ENCODE measurements at places on chromosomes 11 and 22. TPM values are rescaled to one million over a fixed set of nuclear protein-coding genes. Genes with fewer than 3 reads are reported as not detected.

The SLC22A8 gene
- not detected for total RNA-seq

The MAJIN gene
- total RNA-seq: 0.10 TPM

The MS4A6E gene
- not detected for total RNA-seq

The KCNC1 gene
- 0.10 TPM for total RNA-seq
